ENCODE measurements at places on chromosomes 2 and 18.

DNA sequence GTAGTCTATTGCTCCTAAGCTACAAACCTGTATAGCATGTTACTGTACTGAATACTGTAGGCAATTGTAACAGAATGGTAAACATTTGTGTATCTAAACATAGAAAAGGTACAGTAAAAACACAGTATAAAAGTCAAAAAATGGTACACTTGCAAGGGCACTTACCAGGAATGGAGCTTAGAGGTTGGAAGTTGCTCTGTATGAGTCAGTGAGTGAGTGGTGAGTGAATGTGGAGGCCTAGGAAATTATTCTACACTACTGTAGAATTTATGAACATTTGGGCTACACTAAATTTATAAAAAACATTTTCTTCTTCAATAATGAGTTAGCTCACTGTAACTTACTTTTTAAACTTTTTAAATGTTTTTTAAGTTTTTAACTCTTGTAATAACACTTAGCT lies 19.0 kb downstream of the NABP1 start:
- no peak for DNase-seq

- no peak for DNase-seq
Observed at GRCh38 chr2:217060951-217061547, 201.2 kb upstream of the TNP1 start.

- DNase-seq, result no peak
Observed at GRCh38 chr2:79393806-79394484, 118.9 kb upstream of the CTNNA2 start.

- no peak for DNase-seq
Observed at GRCh38 chr2:209468846-209469245, 45.0 kb downstream of the MAP2 start.

DNA sequence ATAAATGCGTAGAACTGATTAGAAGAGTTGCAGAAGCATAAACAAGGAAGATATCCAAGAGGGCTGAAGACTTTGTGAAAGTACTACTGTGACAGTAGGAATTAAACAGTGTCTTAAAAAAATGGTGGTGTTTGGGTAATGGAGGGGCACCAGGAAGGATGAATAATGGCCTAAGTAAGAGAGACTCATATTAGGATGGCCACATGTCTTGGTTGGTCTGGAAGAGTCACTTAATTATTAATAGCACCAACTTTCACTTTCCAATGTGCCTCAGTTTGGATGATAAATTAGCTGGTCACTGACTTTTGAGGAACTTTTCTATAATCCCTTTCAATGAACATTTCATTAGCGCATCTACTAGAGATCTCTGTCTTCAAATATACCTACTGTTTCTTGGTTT lies 372.2 kb downstream of the NYAP2 start:
- DNase-seq, result no peak

DNA sequence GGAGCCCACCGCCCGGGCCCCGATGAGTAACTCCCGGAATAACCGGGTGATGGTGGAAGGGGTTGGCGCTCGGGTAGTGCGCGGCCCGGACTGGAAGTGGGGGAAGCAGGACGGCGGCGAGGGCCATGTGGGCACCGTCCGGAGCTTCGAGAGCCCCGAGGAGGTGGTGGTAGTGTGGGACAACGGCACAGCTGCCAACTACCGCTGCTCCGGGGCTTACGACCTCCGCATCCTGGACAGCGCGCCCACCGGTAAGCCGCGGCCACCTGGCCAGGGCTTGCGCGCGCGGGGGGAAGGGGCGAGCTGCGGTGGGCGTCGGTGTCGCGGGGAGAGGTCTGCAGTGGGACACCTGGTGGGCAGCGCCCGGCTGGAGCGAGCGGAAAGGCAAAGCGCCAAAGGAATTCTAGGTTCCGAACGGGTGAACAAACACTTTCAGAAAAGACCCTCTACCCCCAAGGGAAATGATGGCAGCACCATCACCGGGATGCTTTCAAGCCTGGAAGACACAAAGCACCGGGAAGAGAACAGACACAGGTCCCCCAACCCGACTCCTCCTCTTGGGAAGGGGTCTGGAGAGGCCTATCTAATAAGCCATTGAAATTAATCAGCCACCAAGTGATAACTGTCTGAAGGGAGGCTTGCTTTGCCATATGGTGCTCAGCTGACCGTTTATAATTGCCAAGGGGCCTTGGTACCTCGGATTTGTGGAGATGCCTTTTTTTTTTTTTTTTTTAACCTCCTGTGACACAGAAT lies 1.1 kb downstream of the MIB1 start:
- DNase-seq, result peak; percentile 14

GRCh38 chr18:79542213-79542612 lies 137.4 kb upstream of the CTDP1 start:
- no peak for DNase-seq

DNA sequence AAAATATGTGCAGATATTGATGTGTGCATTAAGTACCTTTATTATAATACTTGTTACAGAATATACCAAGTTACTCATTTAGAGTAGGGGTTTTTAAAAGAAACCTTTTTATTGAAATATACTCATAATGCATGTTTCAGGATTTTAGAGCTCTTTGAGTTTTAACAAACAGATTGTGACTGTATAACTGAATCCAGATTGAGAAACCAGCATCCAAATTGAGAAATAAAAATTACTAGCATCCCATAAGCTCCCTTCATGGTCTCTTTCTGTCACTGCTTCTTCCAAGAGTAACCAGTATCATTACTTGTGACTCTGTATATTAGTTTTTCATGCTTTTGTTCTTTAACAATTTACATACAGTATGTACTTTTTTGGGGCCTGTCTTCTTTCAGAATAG lies 156.9 kb downstream of the UBR3 start:
- no peak for DNase-seq

- no peak for DNase-seq
Observed at GRCh38 chr2:223916181-223916920, 28.8 kb downstream of the WDFY1 start.

- no peak for DNase-seq
Observed at GRCh38 chr2:106599540-106599939, 112.4 kb downstream of the CD8B2 start.

GRCh38 chr2:163314712-163315111 lies 421.1 kb downstream of the FIGN start:
- DNase-seq, result no peak

DNA sequence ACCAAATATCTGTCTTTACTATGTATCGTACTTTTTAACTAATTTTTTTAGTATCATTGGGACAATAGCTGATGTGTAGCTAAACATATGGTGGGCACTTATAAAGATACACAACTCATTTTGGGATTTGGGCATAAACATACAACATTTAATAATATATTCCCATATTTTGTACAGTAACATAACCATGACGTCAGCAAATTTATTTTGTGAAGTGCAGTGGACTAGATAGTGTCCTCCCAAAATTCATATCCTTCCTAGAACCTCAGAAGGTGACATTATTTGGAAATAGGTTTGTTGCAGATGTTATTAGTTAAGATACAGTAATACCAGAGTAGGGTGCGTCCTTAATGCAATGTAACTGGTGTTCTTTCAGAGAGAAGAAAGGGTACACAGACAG lies 356.7 kb downstream of the CDH7 start:
- no peak for DNase-seq

- DNase-seq, result no peak
Observed at GRCh38 chr18:64699081-64699480, 550.2 kb upstream of the LINC00305 start.

- no peak for DNase-seq
Observed at GRCh38 chr2:12050396-12050795, 304.0 kb downstream of the LPIN1 start.

DNA sequence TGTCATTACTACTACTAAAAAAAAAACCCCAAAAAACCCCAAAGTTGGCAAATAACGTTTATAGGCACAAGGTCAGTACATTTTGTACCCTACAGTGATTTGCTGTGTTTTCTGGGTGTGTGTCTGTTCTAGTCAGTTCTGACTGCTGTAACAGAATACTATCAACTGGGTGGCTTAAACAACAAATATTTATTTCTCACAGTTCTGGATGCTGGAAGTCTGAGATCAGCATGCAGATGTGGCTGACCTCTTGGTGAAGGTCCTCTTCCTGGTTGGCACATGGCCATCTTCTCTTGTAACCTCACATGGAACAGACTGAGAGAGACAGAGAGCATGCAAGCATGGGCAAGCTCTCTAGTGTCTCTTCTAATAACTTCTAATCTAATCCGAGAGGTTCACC lies 103.1 kb downstream of the CERS6 start:
- no peak for DNase-seq

DNA sequence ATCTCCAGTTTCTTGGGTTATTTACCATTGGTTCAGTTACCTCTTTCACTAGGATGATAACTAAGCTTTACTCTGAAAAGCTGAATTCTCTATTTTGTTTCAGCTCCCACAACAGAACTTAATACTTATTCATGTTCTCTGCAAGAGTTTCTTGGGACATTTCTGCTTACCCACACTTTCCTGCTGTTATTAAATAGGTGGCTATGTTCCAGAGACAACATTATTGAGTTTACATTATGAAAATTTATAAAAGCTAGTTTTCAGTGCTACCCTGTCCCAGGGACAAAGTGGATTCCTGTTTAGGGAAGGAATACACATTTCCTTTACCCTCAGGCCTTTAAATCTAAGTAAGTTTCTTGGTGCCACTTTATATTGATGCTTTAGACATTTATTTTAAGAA lies 7.0 kb upstream of the GPD2 start:
- DNase-seq, result no peak

DNA sequence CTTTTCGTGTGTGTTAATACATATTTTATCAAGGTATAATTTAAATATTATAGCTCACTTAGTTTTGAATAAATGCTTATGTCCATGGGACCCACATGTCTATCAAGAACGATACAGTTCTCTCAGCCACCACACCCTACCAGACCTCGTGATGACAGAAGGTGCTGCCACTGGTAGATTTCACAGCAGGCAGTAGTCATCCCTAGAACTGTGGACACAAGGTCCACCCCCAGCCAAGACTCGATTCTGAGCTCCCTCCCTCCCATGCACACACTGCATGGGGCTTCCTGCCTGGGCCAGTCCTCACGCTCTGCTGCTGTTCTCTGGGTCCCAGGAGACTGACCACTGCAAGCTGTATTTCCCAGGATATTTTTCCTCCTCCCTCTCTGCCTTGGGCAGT lies 26.5 kb upstream of the CREB1 start:
- DNase-seq, result peak; percentile 43
